ENCODE measurements at places on chromosomes 2 and 18.

DNA sequence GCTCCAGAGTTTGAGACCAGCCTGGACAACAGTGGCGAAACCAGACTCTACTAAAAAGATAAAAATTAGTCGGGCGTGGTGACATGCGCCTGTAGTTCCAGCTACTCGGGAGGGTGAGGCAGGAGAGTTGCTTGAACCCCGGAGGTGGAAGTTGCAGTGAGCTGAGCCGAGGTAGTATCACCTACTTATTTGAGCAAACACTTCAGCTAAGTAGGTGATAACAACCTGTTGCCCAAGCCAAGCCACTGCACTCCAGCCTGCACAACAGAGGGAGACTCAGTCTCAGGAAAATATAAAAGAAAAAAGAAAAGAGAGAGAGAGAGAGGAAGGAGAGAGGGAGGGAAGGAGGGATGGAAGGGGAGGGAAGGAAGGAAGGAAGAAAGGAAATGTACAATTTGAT, 21.3 kb downstream of the FER1L5 start:
- no peak for DNase-seq

DNA sequence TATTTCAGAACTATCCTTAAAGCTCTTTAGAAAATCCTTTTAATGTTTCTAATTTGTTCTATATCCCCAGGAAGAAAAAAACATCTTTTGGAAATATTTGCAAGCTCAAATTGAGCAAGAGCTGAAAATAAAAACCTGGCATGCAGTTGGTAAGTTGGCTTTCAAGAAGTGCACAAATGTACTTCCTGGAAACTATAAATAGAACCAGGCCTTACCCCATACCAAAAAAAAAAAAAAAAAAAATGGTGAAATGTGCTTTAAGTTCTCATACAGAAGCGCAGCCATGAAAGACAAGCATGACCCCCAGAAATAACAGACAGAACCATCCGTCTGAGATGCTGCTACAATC, 178.5 kb downstream of the HDAC4 start:
- DNase-seq, result no peak

DNA sequence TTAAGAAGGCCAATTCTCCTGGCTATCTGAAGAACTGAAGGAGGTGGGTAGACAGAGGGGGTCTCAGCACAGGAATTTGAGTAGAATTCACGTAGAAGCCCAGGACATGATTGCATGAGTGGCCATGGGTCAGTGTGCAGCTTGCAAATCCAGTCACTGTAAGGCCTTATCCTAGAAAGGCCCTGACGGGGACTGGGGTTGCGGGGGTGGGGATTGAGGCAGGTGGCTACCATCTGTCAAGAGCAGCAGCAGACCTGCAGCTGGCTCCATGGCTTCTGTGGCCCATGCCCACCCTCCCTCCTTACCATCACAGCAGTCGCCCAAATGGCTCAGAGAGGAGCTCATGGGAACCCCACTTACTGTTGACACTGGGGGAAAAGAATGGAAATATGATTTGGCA, 34.6 kb upstream of the SLC14A1 start:
- DNase-seq, result no peak

DNA sequence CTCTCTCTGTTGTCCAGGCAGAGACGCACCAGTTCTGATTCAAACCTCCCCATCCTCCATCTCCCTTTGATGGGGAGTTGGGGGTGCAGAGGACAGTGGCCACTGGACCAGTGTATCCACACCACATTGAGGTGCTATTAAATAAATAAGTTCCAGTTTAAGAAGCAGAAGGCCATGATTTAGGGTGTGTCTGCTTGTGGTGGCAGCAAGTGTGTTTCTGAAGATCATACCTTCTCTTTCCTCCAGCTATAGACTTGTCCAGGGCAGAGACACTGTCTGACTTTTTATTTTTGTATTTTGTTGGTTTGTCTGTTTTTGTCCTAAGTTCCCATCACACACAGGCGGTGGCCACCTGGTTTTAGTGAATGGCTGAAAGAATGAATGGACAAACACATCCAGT, 16.5 kb upstream of the INO80C start:
- DNase-seq, result no peak

DNA sequence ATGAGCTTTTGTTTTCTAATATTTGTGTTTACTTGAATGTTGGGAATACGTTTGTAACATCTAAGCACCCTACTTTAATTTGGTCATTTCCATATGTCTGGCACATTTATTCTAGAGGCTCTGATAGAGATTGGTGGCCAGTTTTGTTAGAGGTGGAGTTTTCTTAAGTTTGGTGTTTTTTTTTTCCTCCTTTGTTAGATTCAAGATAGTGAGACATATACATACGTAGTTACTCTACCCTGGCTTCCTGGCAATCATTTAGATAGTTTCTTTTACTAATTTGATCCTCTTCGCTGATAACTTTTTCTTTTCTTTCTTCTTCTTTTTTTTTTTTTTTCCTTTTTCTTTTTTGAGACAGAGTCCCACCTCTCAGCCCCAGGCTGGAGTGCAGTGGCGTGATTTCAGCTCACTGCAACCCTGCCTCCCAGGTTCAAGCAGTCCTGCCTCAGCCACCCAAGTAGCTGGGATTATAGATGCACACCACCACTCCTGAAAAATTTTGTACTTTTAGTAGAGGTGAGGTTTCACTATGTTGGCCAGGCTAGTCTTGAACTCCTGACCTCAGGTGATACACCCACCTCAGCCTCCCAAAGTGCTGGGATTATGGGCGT, 26.6 kb downstream of the SMCHD1 start:
- DNase-seq, result no peak

GRCh38 chr2:144541396-144541795, 21.5 kb upstream of the ZEB2 start:
- no peak for DNase-seq

GRCh38 chr2:43133708-43134570, 92.5 kb downstream of the ZFP36L2 start:
- no peak for DNase-seq

GRCh38 chr18:13539843-13540476, 186.4 kb downstream of the FAM210A start:
- DNase-seq, result no peak

- DNase-seq, result no peak
These were observed 9.4 kb downstream of the RAMP1 start for GRCh38 chr2:237868631-237869342.
